ENCODE measurements at places on chromosomes 3 and 15.
A peak's percentile ranks its signal among the peaks of the same experiment; 100 is the strongest.

GRCh38 chr15:63494408-63494807 is 10.0 kb upstream of the USP3 start:
- no peak overlapping the region for H3K27ac ChIP-seq
- no peak overlapping the region for H3K4me3 ChIP-seq
- peaks cover 21% of the 10 kb centered on the region for H3K4me1 ChIP-seq
- no peaks in the 10 kb centered on the region for H3K36me3 ChIP-seq

DNA sequence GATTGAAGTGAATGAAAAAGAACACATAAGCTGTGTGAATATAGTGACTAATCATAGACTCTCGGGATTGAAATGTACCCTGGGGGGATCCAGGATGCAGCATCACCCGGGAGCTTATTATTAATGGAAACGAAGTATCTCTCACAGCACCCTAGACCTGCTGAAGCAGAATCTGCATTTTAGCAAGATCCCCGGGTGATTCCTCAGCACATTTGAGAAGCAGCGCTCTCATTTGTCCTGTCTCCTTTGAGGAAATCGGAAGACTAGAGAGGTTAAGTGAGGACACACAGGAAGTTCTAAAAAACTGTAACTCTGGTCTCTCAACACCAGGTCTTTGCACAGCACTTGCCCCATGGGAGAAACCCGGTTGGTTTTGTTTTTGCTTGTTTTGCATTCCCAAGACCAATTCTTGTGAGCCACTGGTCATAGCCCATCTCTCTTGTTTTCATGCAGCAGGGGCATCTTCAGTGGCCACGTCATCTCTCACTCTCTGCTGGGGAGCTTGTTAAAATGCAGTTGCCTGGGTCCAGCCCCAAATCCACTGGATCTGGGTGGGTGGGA is 30.2 kb downstream of the ZNF710 start:
- no peak overlapping the region for H3K4me3 ChIP-seq
- H3K4me1 ChIP-seq, result peaks cover 47% of the 10 kb centered on the region
- H3K27ac ChIP-seq, result peak overlapping the region; percentile 84
- H3K36me3 ChIP-seq, result peaks cover 13% of the 10 kb centered on the region

GRCh38 chr15:69704229-69704628 is 251.6 kb downstream of the RPLP1 start:
- H3K36me3 ChIP-seq, result peaks cover 6% of the 10 kb centered on the region
- H3K27me3 ChIP-seq, result peaks cover 15% of the 10 kb centered on the region

- H3K27me3 ChIP-seq, result peaks cover 4% of the 10 kb centered on the region
- H3K4me1 ChIP-seq, result peaks cover 51% of the 10 kb centered on the region
- H3K4me3 ChIP-seq, result peak overlapping the region; percentile 91
- peaks cover 6% of the 10 kb centered on the region for H3K36me3 ChIP-seq
- peak; percentile 40 for DNase-seq
Measured at GRCh38 chr3:71584394-71585011, 975 bp upstream of the FOXP1 start.
